HFFc6 (cell line): ENCODE measurements at places on chromosomes 2 and 18. TPM values are rescaled to one million over a fixed set of nuclear protein-coding genes. Genes with fewer than 3 reads are reported as not detected.

GRCh38 chr2:71684226-71685072, 231.1 kb downstream of the DYSF start:
- DNase-seq, result no peak

- DNase-seq, result no peak
These were observed 166.4 kb upstream of the EPB41L3 start for GRCh38 chr18:5710235-5710634.

- DNase-seq, result no peak
These were observed 63.2 kb downstream of the PLCL1 start for GRCh38 chr2:197867624-197868023.

DNA sequence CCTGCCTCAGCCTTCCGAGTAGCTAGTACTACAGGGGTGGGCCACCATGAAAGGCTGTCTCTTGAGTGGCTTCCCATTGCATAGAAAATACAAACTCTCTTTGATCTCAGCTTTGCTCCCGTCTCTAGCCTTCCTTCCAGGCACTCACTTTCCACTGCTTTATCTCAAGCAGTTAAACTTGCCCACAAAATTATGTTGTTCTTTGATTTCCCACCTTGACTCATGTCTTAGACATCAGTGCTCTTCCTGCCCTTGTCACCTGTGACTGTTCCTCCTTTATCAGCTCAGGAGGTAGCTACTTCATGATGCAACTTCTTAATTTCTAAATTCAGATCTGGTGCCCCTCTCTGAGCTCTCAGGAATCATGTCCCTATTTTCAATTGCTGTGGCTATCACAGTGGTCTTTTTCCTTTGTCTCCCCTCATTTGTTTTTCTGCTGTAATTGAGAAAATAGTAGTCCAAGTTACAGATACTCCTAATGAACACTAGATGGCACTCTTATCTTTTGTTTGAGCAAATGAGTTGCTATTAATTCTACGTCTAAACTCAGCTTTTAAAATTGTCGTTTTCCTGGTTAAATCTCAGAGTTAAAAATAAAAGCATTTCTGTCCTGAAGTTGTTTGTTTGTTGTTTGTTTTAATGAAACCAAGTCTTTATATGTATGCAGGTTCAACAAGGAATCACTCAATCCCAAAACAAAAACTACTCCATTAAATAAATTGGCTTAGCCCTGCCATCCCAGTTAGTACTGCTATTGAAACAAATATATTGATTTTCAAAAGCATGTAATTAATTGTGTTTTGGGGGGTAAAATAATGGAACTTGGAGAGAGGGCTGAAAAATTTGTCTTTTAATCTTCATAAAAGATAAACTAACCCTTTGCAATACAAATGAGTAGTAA, 46.9 kb upstream of the GREB1L start:
- peak; percentile 28 for DNase-seq

GRCh38 chr18:56306797-56307196, 331.6 kb downstream of the TXNL1 start:
- no peak for DNase-seq

DNA sequence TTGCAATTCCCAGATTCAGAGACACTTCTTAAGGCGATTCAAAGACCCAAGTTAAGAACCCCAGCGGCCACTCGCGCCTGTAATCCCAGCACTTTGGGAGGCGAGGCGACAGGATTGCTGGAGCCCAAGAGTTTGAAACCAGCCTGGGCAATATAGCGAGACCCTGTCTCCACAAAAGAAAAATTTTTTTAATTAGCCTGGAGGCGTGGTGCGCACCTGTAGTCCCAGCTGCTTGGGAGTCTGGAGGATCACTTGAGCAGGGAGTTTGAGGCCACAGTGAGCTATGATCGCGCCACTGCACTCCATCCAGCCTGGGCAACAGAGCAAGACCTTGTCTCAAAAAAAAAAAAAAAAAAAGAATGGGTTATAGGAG, 585 bp upstream of the ANAPC1 start:
- no peak for DNase-seq

DNA sequence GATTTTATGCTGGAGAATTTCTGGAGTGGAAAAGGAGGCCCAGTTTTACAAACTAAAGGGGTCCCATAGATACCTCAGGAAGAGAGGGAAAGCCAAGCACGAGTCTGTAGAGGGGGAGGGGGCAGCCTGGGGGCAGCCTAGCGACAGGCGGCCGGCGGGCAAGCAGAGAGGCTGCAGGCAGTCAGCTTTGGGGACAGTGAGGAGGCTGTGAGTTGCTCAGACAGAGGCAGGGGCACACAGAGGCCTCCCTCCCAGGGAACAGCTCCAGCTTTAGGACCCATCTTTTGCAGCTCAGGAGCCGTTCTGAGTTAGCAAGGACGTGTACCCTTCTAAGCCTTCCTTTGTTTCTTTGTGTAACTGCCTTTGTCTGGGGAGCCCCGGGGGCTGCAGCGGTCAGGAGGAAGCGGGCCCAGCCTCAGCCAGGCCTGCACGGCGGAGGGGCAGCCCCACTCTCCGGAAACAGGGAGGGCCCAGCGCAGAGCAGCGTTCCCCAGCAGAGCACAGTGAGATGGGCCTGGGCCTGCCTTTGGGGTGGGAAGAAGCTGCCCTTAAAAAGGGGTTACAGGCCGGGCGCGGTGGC, 41.1 kb upstream of the RALBP1 start:
- no peak for DNase-seq

GRCh38 chr2:222427646-222428301, 3.4 kb downstream of the SGPP2 start:
- DNase-seq, result no peak

- no peak for DNase-seq
These were observed 344.7 kb upstream of the FIGN start for GRCh38 chr2:164080486-164080885.

- peak; percentile 92 for DNase-seq
These were observed 125.7 kb downstream of the RBMS1 start for GRCh38 chr2:160367887-160368286.

DNA sequence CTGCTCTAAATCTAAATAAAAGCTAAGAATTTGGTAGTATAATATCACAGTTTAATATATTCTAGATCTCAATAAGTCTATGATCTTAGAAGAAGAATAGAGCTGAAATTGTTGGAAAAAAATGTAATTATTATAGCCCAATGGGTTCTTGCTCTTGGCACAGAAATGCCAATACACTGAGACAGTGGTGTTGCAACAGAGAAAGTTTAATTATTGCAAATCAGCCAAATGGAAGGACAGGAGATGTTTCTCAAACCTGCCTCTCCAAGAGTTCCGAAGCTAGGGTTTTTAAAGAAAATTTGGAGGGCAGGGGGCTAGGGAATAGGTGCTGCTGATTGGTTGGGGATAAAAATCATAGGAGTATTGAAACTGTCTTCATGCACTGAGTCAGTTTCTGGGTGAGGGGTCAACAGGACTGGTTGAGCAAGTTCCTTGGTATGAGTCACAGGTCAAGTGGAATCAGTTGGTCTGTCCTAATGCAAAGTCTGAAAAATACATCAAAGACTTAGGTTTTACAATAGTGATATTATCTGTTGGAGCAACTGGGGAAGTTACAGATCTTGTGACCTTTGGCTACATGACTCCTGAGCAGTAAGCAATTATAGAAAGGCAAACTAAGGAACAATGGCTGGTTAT, 228.6 kb downstream of the CD226 start:
- no peak for DNase-seq

- no peak for DNase-seq
These were observed 138.6 kb downstream of the BCL2 start for GRCh38 chr18:63180971-63181376.

GRCh38 chr2:25387876-25388449, 46.2 kb upstream of the DNMT3A start:
- DNase-seq, result no peak

DNA sequence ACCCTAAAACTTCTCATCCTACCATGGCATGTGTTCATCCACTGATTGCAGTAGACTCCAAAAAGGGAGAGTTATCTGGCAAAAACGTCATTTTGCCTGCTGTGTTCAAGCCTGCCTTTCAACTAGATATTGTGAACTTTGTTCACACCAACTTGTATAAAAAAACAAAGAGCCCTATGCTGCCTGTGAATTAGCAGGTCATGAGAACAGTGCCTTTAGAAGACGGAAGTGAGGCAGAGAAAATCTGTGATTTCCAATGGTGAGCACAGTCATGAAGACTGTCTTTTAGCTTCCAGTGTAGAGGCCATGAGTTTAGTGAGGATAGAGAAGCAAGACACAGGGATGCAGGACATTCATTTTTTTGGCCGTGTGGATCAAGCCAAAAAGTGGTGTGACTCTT, 103.6 kb upstream of the PGAP1 start:
- no peak for DNase-seq

DNA sequence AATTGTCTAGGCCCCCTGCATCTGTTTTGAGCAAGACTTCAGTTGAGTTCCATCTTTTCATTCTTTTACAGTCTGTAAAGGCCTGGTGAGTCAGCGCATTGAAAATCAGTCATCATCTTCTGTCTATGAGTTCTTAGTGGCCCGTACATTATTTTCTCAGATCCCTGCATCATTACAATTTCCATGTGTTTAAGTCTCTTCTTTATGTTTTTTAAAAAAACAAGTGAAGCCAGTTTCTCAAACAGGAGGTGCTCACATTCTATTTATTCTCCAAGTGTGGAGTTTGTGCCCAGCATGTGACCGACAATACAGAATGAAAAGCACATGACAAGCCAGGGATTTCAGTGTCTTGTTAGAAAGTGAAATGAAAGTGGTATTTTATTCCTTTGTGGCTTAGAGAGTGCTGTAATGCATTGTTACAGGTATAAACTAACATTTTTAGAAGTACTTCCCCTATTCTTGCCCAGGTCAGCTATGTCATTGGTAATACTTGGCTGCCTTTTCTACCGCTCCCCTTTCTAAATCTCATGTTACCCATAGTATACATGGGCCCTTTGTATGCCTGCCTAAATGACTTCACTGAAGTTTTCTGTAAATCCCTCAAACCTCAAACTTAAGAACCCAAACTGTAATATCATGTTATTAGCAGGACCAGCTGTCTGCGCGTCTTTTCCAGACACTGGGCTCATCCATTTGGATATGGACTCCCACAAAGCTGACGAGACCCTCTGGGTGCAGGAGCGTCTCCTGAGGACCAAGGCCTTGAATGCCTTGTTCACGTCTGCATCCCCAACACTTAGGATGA, 67.6 kb downstream of the FEZ2 start:
- DNase-seq, result peak; percentile 58

DNA sequence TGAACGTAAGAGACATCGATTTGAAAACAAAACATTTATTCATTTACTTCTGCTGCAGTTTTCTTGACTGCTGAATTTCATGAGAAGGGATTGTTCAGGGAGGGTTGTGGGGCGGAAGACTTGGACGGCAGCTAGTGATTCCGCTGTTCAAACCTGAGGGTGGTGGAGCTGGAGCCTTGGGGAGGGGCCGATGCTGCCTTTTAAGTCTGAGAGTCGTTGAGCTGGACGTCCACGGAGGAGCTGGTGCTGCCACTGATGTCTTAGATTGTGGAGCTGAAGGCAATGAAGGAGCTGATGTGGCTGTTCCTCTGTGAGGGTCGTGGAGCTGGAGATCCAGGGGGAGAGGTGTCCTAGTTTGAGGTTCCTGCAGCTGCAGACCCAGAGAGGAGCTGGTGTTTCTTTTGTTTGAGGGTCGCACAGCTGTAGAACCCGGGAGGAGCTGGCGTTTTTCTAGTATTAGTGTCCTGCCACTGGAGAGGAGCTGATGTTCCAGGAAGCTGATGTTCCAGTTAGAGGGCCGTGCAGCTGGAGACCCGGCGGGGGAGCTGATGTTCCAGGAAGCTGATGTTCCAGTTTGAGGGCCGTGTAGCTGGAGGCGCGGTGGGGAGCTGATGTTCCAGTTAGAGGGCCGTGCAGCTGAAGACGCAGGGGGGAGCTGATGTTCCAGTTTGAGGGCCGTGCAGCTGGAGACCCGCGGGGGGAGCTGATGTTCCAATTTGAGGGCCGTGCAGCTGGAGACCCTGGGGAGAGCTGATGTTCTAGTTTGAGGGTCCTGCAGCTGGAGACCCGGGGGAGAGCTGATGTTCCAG, 150.9 kb downstream of the RTP5 start:
- DNase-seq, result no peak

DNA sequence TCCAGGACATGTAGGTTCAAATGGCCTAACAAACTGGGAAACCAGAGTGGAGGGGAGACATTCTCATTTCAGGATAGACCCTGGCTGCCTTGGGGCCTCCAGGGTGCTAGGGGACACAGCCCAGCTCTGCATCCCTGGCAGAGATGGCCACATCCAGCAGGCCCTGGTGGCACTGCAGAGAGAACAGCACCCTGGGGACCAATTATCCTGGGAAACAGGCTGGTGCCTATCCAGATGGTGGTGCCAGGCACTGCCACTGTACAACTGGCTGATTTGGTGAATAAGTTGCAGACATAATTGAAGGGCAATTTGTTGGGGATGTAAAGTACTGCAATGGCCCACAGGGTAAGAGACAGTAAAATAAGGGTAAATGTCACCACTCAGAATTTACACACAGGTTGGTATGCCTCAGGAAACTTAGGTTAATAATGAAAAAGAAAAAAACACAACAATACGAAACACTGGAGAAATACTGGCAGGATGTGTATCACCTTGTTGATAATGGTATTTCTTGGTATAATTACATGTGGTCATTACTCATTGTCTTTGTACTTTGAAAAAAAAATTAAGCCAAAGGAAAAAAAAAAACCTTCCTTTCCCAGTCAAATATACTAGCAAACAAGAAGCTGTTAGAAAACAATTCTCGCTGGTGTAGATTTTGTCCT, 12.8 kb upstream of the SFTPB start:
- no peak for DNase-seq

DNA sequence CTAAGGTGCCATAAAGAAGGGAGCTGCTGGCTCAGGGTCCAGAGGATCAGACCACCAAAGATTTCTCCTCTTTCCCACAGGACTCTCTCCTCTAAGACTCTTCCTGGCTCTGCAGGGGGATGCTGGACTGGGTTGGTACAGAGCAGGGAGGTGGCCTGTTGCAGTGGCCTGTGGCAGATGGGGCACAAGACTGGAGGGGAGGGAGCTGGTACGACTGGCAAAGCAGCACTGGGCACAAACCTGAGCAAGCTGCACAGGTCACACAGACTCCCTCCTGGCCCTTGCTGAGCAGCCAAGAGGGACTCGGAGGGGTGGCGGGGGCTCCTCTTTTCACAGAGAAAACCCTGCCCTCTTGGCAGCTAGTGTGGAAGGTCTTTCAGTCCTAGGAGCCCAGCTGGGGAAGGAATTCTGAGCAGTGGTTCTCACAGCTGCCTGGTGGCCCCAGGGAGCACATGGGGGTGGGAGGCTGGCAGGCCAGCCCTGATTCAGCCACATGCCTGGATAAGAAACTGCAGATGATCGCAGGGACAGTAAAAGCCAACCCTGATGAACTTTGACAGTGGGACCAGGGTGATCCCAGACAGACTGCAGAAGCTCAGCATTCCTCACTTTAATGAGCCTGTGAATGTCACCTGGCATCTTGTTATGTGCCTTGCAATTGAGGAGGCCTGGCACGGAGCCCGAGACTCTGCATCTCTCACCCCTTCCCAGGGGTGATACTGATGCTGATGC, 32.5 kb upstream of the ACAA2 start:
- no peak for DNase-seq

Gene NXPH2
- not detected in 3 replicates for total RNA-seq

Gene AMER3
- total RNA-seq, result not detected in 3 replicates

Gene CARF
- total RNA-seq, result 3.4 to 4.6 TPM (median 4.4 TPM) in 3 replicates

Gene USP37
- 6.1 to 8.1 TPM (median 6.1 TPM) in 3 replicates for total RNA-seq

Gene BMP10
- total RNA-seq, result not detected in 3 replicates

Gene IL1RL2
- not detected in 3 replicates for total RNA-seq

Gene RBM44
- total RNA-seq, result 0.09 TPM in 2 of 3 replicates, not detected in the other

Gene GATA6
- 0.38 to 1.6 TPM (median 0.63 TPM) in 3 replicates for total RNA-seq

Gene ACVR1
- total RNA-seq, result 37.5 to 45.4 TPM (median 45.2 TPM) in 3 replicates

Gene TNFRSF11A
- not detected in 3 replicates for total RNA-seq
